ENCODE measurements at places on chromosomes 6 and 20.

GRCh38 chr20:53076668-53077067 lies 104.5 kb downstream of the TSHZ2 start:
- no peak for DNase-seq

- DNase-seq, result peak; percentile 60
These were observed 268.8 kb downstream of the ARID1B start for GRCh38 chr6:157045831-157046454.

DNA sequence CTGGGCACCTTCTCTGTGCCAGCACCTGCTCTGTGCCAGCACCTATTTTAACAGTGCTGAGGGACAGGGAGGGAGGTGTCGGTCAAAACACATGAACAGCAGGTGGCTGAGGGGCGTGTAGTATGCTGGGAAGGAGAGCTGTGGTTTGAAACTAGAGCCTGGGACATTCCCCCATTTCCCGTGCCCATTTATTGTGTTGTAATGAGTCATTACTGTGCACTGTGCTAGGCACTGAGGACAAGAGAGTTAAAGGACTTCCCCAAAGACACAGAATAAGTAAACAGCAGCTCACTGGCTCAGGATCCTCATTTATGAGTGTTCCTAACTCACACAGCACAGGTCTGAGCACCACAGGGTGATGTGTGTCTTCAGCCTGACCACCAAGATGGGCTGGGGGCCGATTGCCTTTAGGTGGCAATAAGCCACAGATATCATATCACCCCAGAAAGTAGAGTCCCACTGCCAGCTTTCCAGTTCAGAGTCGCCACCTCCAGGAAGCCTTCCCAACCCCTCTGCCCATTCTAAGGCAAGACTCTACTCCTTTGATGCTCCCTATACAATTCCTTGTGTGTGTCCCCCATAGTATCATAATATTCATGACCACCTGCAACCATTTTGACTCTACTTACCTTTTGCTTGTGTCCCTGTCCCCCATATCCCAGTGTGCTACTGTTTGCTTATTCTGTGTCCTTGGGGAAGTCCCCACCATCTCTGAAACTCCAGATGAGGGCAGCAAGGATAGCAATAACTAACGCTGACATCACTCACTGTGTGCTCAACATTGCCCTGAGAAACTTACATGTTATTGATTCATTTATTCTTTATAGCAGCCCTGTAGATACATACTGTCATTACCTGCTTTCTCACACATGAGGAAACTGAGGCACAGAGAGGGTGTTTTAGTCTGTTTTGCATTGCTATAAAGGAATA lies 87.3 kb downstream of the TOX2 start:
- DNase-seq, result no peak

DNA sequence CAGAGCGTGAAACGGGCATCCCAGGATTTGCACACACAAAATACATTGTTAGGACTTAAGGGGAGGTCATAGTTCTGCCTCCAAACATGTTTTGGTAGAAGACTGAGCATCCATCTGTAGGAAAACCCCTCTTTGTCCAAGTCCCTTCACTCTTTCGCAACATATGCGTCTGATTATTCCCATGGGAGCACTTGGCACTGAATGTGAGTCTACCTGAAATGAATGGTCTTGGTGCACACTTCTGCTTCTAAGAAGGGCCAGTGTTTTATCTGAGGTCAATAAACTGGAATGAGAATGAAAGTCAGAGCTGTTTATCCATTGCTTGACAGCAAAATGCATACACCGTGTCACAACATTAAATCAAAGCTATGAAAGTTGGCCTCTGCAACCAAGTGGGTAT lies 33.0 kb downstream of the GJA10 start:
- peak; percentile 32 for DNase-seq

GRCh38 chr6:156423075-156423474 lies 354.1 kb upstream of the ARID1B start:
- no peak for DNase-seq

DNA sequence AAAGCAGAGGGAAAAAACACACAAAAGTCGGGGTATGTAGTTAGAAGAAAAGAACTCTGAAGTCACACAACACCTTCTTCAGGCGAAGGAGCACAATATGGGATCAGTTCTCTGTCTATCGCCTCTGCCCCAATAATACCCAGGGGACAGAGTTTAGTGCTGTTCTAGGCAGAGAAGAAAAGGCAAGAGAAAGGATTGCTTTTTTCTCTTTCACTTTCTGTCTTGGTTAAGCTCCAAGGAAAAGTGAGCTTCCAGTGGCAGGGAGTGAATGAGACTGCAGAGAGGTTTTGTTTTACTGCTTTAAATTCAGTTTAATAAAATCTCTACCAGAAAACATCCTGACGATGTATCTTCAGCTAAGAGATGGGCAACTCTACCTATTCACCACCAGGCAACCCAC lies 86.6 kb upstream of the STXBP5 start:
- no peak for DNase-seq

DNA sequence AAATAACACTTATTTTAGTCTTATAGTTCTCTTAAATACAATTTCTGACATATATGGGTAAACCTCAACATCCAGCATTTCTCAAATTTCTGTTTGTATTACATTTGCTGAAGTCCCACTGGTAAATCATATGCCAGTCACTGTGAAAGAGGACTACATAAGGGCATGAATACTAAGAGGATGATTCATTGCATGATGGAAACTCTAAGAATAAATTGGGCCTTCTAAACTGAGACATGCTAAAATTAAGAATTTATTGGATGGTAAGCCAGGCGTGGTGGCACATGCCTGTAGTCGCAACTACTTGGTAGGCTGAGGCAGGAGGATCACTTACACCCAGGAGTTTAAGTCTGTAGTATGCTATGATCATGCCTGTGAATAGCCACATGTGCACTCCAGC lies 12.1 kb downstream of the DEFB123 start:
- DNase-seq, result no peak

- DNase-seq, result no peak
These were observed 172.8 kb downstream of the BACH2 start for GRCh38 chr6:90123831-90124230.

DNA sequence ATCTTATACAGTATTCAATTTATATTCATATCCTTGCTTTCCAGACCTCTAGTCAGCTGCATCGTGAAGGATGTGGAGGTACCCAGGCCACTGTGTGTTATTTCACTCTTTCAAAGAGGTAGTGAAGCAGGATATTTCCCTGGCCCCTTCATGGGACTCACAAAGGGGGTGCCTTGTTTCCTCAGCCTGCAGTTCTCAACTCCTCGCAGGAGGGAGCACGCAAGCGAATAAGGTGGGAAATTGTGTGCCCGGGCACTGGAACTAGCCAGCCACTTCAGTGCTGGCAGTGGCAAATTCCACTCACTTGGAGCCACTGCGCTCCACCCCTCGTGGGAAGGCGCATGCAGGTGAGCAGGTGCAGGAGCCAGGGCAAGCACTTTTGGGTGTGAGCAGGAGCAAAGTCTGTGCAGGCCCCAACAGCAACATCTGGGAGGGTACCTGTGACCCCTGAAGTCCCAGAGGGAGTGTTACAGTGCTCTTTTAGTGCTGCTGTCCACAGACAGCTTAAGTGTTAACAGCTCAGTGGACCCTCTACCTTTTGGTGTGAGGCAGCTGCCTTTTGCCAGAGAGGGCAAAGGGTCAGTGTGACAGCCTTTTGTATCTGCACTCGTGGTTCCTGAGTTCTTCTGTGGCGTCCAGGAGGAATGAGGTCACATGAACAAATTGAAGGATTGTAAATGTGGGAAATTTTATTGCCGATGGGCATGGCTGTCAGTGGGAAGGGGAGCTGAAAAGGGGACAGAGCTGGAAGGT lies 49.4 kb upstream of the FAM135A start:
- no peak for DNase-seq

DNA sequence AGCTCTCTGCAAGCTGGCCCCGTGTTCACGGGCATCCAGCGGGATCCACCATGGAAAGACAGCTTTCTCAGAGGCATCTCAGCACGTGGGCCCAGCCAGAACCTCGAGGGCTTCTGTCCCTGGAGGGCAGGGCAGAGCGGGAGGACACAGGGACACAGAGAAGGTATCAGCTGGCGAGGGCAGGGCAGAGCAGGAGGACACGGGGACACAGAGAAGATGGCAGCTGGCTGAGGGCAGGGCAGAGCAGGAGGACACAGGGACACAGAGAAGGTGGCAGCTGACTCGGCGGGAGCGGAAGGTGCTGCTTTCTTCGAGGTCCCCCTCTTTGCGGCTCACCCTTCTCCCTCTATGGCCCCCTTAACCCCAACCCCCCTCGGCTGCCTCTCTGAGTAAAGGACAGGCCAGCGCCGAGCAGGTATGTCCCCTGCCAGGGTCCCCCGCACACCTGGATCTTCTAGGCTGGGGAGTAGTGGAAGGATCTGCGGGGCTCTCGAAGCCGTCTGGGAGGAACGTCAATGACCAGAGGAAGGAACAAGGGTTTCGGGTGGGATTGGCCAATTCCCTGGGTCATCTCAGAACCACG lies 28.9 kb upstream of the BHLHE23 start:
- DNase-seq, result no peak

DNA sequence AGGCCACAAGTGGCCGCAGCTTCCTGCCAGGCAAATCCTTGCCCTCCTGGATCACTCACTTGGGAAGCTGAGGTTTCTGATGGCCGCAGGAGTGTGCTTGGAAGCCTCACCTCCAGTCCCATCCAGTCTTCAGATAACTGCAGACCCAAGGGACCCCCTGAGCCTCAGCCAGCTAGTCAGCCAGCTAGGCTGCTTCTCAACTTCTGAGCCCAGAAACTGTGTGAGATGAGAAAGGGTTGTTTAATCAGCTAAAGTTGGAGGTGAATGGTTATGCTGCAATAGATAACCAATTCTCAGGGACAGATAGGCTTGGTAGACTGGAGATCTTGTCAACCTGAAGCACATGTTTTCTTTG lies 96.9 kb downstream of the THBS2 start:
- no peak for DNase-seq

GRCh38 chr6:109991201-109992101 lies 13.3 kb downstream of the GPR6 start:
- no peak for DNase-seq

All from NCI-H2171 treated with DMSO at 0.1 percent for 48 hours (cell line).